HCEC 1CT (cell line): ENCODE measurements at places on chromosomes 11 and 22.
A peak's percentile ranks its signal among the peaks of the same experiment; 100 is the strongest.

DNA sequence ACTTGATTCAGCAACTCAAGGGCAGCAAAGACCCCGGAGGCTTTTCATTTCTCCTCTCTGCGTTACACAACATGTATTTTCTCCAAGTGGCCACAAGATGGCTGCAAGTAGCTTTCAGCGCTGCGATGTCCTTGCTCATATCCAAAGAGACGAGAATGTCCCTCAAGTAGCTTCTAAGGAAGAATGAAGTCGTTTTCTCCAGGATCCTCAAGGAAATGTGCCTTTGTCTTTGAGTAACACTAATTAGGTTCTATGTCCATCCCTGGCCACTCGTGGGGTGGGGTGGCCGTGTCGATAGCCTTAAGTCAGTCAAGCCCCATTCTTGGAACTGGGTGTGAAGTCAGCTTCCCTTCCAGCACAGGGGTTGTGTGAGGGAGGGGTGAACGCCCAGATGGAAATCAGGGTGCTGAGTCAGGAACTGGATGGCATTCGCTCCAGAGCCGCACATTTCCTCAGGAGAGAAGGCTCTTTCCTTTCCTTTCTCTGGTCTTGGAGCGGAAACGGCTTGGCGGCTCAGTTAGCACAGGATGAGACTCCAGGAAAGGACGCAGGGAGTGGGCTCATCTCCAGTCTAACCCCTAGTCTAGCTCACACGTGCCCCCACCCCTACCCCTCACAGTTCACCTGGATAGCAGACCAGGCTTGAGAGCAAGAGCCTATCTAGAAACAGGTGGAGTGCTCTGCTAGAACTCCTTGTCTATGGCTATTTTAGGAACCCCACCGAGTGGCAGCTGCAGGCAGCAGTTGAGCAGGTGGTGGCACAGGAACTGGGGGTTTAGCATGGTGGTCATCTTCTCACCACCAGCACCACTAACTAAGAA is 44.3 kb downstream of the NNMT start:
- peak; percentile 73 for DNase-seq

GRCh38 chr22:40714499-40715337 is 35.4 kb downstream of the MCHR1 start:
- no peak for DNase-seq

- no peak for DNase-seq
These were observed 10.0 kb upstream of the TREH start for GRCh38 chr11:118689503-118689851.

GRCh38 chr11:28903716-28904115 is 795.5 kb downstream of the METTL15 start:
- no peak for DNase-seq

GRCh38 chr11:129434641-129435498 is 59.2 kb downstream of the BARX2 start:
- no peak for DNase-seq

DNA sequence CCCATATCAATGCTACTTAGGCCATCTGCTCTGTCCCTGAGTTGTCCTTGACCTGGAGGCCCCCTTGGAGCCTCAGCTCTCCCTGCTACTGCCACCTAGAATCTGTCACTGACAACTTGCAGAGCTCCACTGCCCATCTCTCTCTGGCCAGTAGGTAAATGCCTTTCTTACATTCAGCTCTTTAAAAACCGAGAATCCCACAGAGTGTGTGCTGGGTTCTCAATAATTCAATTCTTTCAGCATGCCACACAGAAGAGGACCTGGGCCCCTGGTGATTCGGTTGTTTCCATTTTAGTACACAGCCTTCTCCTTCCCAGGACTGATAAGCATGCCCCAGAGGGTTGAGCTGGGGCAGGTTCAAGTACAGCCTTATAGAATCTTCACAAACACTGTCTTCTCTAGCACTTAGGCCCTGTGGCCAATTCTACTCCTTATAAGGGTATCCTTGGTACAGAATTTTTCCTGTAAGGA is 22.0 kb upstream of the IPO7 start:
- DNase-seq: no peak

DNA sequence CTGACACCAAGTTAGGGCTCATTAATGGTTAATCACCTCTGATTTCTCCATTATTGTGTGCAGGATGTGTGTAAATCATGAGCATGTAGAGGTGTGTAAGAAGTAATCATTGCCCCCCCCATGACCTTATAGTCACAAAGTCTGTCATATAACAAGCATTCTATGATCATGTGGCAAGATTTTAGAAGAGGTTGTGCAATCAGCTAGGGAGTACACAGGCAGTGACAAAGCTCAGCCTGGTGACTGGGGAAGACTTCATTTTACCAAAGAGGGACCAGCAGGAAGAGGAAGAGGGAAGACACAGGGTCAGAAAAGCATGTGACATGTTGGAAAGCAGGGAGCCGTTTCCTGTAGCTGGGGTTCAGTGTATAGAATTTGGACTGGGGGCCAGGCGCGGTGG is 176.5 kb upstream of the LARGE1 start:
- DNase-seq: no peak

GRCh38 chr22:38443628-38444521 is 11.1 kb downstream of the KCNJ4 start:
- no peak for DNase-seq

DNA sequence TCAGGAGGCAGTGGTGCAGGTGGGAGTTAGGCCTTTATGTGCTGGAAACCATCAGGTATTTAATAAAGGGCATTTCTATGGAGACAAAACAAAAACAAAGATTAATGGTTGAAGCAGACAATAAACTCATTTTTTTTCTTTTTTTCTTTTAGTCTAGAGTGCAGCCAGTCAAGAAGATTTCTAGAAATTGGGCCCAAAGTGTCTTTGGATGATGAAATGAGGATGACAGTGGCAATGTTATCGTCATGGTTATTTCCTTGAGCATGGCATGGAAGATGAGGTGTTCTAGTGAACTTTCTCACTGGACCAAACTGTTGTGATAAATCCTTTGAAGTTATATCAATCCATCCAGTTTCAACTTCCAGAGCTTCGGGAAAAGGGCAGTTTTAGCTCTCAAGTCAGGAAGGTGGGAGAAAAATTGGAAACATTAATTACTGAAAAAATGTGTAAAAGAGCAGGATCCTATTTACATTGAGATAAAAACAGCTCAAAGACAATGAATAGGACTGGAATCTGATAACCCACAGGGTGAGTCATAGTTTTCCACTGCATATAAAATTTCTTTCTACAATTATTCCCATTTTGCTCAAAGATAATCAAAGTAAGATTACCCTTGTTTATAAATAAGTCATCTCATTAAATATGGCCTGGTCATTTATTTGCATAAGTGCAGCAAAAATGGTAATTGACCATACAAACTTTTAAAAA is 33.0 kb downstream of the PRR5L start:
- DNase-seq: no peak

- no peak for DNase-seq
These were observed 21.8 kb upstream of the OPCML start for GRCh38 chr11:133553885-133554740.

GRCh38 chr11:125874556-125875124 is 12.8 kb upstream of the HYLS1 start:
- peak; percentile 66 for DNase-seq

- no peak for DNase-seq
These were observed 215.0 kb downstream of the ST3GAL4 start for GRCh38 chr11:126570489-126570888.

DNA sequence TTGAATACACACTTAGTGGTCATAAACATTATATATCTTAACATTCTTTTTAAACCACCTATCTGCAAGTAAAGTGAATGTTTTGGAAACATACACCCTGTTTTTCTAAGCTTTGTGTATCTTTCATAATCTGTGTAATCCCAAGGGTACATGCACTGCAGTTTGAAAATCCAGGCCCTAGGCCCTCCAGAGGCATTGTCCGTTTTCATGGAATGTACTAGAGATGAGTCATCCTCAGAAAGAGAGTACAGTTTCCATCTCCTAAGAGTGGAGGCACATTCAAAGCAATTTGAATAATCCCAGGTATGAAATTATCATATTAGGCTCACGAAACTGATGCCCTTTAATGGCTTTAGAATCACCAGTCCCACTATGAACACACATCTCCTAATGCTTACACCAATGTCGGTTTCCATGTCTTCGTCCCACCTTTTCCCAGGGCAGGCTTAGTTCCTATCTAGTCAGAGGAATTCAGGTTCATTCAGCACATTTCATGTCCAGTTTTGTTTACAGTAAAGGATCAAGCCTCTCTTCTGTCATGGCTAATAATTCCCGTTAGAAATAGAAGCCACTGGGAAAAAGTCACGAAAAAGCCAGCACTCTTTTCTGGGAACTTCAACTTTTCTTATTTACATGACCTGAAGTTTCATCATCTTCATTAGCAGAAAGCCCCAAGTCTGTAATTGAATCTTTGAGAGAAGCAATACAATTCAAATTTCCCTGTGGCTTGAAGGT is 39.5 kb upstream of the CD44 start:
- DNase-seq: peak; percentile 57

- DNase-seq: no peak
These were observed 224.3 kb upstream of the PITPNB start for GRCh38 chr22:28143241-28143865.

- no peak for DNase-seq
These were observed 34.7 kb downstream of the USP35 start for GRCh38 chr11:78223320-78223954.

- no peak for DNase-seq
These were observed 39.9 kb upstream of the NAV2 start for GRCh38 chr11:19672586-19673206.

DNA sequence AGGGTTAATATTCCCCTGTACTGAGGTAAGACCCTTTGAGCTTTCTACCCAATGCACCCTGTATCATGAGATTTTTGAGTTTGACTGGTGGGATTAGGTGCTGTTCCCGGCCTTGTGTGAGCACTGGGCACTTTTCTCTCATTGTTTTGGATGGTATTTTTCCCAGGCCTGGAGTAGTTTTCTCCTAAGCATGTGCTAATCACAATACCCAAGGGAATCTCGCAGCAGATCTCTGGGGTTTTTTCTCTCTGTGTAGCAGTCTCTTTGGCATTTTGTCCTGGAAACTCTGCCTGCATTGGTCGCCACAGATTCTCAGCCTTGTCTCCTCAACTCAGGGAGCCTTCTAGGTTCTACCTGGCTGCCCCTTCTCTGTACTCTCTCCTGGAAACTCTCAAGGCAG is 19.9 kb downstream of the IGHMBP2 start:
- no peak for DNase-seq

DNA sequence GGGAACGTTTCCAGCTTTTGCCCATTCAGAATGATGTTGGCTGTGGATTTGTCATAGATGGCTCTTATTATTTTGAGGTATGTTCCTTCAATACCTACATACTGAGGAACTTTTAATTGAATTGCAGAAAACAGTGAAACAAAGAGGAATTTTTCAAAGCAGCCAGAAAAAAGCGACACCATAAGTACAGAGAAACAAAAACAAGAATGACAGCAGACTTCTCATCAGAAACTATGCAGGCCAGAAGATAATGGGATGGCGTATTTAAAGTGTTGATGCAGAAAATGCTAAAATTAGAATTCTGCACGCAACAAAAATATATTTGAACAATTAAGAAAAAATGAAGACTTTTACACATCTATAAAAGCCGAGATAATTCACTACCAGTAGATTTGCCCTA is 95.4 kb upstream of the TIMP3 start:
- no peak for DNase-seq

DNA sequence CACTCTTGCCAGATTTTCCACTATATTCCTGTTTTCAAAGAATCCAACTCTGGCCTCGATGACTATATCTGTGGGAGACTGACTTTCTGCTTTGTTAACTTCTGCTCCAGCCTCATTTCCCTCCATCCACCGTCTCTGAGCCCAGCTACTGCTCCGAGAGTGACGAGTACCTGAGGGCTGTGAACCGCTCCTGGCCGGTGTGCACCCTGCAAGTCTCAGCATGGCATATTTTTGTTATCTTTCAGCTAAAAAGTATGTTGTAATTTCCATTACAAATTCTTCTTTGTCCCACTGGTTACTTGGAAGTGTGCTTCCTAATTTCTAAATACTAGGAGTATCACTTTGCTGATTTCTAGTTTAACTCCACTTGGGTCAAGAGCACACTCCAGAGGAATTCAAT is 36.5 kb upstream of the MOB2 start:
- DNase-seq: no peak

DNA sequence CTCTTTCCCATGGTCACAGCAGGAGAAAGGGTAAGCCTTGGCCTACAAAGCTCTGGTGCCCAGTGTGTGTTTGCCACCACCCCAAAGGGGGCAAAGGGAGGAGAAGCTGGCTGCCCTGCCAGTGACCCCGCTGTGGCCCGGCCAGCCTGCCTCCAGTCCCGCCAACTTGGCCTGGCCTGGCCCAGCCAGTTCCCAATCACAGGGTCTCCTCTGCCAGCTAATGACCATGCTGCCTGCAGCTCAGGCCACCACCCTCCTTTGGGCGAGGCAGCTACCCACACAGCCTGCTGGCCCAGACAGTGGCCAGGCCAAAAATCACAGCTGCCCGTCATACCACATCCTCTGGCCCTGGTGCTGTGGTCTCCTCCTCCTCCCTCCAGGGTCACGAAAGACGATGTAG is 5.1 kb downstream of the GDPD5 start:
- no peak for DNase-seq

GRCh38 chr11:45365961-45366618 is 79.9 kb upstream of the SYT13 start:
- DNase-seq: no peak

GRCh38 chr11:5178046-5178837 is 22.2 kb downstream of the OR51V1 start:
- DNase-seq: no peak

- no peak for DNase-seq
These were observed 17.6 kb downstream of the DDB1 start for GRCh38 chr11:61315260-61315659.

GRCh38 chr11:2539371-2540222 is 94.8 kb downstream of the KCNQ1 start:
- no peak for DNase-seq
